ENCODE measurements at places on chromosomes 6 and 20. TPM values are rescaled to one million over a fixed set of nuclear protein-coding genes. Genes with fewer than 3 reads are reported as not detected.
A peak's percentile ranks its signal among the peaks of the same experiment; 100 is the strongest.

LINC00237 gene
- total RNA-seq, result not detected

SLC35F1 gene
- total RNA-seq, result 8.3 TPM

BPIFB2 gene
- total RNA-seq, result not detected

POPDC3 gene
- 0.62 TPM for total RNA-seq

FOXC1 gene
- total RNA-seq, result 0.49 TPM

OR2H2 gene
- not detected for total RNA-seq

TTK gene
- 62.5 TPM for total RNA-seq

GRCh38 chr6:114179411-114179810 is 163.4 kb downstream of the HS3ST5 start:
- no peaks in the 10 kb centered on the region for H3K27me3 ChIP-seq
- H3K36me3 ChIP-seq, result no peaks in the 10 kb centered on the region
- H3K4me3 ChIP-seq, result no peak overlapping the region
- DNase-seq, result no peak
- no peak overlapping the region for H3K27ac ChIP-seq

DNA sequence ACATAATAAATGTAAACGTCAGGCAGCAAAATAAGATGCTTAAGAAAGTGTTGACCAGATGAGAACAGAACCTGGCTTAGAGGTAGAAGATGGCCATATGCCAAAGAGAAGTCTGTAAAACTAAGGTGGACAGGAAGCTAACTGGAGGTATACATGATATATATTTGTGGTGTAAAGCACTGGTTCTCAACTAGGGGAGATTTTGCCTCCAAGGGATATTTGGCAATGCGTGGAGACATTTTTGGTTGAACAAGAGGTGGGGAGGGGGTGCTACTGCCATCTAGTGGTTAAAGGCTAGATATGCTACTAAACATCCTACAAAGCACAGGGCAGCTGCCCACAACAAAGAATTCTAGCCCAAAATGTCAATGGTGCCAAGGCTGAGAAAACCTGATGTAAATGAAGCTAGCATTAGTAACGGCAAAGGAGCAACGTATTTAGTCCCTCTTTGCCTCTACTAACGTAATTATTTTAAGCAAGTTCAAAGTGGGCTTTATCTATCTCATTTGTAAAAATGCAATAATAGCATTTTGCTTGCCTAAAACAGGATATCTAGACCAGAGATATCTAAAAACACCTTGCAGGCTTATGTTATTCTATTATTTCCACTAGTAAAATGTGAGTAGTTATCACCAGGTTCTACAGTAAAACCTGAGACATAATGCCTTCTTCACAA is 182.6 kb downstream of the RNGTT start:
- no peaks in the 10 kb centered on the region for H3K27me3 ChIP-seq
- no peak overlapping the region for H3K27ac ChIP-seq
- no peaks in the 10 kb centered on the region for H3K36me3 ChIP-seq
- H3K4me3 ChIP-seq, result no peak overlapping the region
- H3K4me1 ChIP-seq, result no peaks in the 10 kb centered on the region
- DNase-seq, result peak; percentile 87

- DNase-seq, result no peak
- H3K36me3 ChIP-seq, result no peaks in the 10 kb centered on the region
- H3K27me3 ChIP-seq, result no peaks in the 10 kb centered on the region
- no peaks in the 10 kb centered on the region for H3K4me1 ChIP-seq
Measured at GRCh38 chr6:15170126-15170525, 75.7 kb upstream of the JARID2 start.

DNA sequence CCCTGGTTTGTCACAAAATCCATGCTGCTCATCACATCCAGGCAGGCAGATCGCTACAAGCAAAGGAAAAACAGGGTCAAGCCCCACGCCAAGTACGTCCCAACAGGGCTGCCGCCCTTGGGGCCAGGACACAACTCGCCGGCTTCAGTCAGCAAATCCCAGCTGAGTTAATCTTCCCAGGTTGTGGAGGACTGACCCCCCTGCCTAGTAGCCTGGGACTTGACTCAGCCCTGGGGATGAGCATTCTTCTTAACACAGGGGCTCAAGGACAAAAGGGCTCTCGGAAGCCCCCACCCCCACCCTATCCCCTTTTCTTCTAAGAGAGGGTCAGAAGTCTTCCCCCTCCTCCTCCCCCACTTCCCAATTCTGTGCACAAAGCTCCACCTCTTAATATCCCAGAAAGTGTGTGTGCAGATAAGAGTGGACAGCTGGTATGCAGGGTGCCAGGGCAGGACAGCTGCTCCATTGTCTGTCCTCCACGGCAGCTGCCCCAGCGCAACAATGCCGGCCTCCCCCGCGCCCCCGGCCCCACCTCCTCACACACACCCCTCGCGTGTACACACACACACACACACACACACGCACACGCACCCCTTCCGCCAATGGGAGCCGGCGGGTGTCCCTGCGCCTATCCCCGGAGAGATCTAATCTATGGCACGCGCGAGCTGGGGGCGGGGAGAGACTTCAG is 4.5 kb downstream of the DLL1 start:
- DNase-seq, result peak; percentile 80

DNA sequence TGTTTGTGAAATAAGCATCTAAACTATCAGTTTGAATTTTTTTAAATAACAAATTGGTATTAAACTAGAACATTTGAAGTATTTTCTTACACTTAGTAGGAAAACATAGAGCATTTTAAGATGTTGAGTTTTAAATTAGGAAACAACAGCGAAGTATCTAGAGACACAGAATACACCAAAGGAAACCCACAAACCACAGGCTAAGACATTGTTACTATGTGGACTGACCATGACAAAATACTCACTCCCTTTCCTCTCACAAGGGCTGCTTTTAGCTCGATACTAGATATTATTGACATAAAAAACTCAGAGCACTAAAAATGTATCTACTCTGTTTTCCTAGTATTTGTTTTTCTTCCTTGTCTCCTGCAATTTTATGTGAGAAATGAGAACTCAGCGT is 266.0 kb upstream of the CITED2 start:
- DNase-seq, result no peak
- H3K4me1 ChIP-seq, result no peaks in the 10 kb centered on the region
- H3K4me3 ChIP-seq, result no peak overlapping the region
- no peaks in the 10 kb centered on the region for H3K27me3 ChIP-seq
- no peaks in the 10 kb centered on the region for H3K36me3 ChIP-seq

DNA sequence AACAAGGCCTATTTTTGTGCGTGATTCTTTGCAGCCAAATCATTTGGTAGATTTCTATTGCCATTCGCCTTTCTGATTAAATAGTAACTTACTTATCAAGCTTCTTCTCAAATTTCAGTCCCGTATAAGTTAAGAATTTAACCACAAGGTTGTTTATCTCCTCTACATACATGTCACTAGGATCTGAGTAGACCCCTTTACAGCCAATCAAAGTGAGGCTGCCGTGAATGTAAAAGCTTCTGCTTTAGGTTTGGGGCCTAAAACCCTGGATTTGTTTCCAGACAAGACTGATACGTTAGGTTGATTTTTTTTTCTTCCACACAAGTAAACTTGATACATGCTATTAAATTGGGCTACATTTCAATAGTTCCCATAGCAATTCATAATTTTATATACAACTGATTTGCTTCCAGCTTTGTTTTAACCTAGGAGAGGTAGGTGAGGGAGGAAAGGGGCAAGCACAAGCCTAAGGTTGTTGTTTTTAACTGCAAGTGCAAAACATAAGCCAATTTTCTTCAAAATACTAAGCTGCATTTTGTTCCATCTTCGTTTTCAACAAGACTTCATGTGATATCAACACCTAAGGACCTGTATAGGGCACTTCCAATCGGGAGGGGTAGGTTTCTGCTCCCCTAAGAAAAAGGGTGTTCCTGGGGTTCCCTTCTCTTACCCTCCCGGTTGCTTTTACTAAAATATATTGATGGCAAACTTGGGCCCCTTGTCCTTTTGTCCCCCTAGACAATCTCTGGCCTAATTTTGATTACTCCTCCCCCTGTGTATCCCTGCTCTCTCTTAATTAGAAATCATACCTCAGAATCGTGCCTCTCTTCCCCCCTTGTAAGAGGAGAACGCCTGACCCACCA is 1.7 kb downstream of the RANBP9 start:
- peak; percentile 53 for DNase-seq
- no peaks in the 10 kb centered on the region for H3K27me3 ChIP-seq
- H3K4me3 ChIP-seq, result peak overlapping the region; percentile 94
- H3K27ac ChIP-seq, result peak overlapping the region; percentile 90

- no peaks in the 10 kb centered on the region for H3K27me3 ChIP-seq
Measured at GRCh38 chr6:105193647-105194046, 13.8 kb upstream of the POPDC3 start.

DNA sequence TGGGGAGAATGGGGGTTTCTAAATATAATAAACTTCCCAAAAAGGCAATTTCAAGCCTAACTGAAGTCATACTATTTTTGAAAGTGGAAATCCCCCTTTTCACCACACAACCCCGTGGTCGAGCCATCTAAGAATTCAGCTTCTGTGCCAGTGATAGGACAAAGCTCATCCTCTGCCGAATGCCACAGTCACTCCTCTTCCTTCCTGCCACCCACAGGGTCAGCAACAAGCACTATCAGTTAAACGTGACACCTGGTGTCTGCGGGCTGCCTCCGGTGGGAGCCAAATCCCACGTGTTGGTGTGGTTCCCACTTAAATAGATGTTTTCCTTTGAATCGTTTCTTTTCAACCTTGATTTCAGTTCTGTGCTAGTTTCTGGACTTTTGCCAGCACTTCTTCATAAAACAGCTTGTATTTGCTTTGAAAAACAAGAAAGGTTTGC is 60.7 kb downstream of the TNFAIP3 start:
- H3K36me3 ChIP-seq, result no peaks in the 10 kb centered on the region
- no peaks in the 10 kb centered on the region for H3K4me1 ChIP-seq
- peaks cover 7% of the 10 kb centered on the region for H3K27me3 ChIP-seq
- peak; percentile 15 for DNase-seq

DNA sequence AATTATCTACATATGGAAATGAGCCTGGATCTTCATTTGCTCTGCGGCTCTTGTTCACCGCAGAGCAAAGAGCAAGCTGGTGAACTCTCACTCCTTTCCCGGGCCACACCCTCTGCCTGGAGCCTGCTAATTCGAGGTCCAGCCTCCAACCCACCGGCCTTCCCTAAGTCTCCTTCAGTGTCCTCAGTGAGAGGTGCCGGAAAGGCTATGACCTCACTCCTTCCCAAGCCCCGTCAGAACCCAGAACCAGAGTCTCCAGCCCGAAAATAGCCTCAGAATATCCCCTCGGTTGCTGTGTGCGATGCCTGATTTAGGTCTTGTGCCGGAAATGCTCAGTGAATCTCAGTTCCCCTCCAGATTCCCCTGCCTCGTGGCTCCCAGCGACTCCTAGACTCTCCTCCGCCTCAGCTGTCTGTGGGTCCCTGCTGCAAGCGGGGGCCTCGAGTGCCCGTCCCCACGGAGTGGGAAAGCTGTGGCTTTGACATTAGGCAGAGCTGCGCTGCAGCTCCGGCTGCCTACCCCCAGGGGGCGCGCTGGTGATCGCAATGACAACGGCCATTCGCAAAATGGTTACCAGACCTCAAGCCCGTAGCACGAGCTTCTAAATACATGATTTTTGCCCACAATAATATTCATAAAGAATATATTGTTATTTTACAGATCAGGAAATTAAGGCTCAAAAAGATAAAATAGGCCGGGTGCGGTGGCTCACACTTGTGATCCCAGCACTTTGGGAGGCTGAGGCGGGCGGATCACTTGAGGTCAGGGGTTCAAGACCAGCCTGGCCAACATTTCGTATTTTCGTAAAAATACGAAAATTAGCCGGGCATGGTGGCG is 4.1 kb upstream of the BNIP5 start:
- H3K36me3 ChIP-seq, result no peaks in the 10 kb centered on the region
- no peak overlapping the region for H3K4me3 ChIP-seq
- no peaks in the 10 kb centered on the region for H3K4me1 ChIP-seq
- no peaks in the 10 kb centered on the region for H3K27me3 ChIP-seq
- DNase-seq, result peak; percentile 74
